Gastrocnemius medialis (tissue), 4 donors: ENCODE measurements at places on chromosomes 11 and 22. TPM values are rescaled to one million over a fixed set of nuclear protein-coding genes. Genes with fewer than 3 reads are reported as not detected.

KRTAP5-1 gene
- not detected for total RNA-seq

CDON gene
- total RNA-seq, result 1.7 TPM

APOL5 gene
- total RNA-seq, result not detected

TST gene
- total RNA-seq, result 42.2 TPM

DTX4 gene
- total RNA-seq, result 0.91 TPM
